ENCODE measurements at places on chromosomes 11 and 22.

DNA sequence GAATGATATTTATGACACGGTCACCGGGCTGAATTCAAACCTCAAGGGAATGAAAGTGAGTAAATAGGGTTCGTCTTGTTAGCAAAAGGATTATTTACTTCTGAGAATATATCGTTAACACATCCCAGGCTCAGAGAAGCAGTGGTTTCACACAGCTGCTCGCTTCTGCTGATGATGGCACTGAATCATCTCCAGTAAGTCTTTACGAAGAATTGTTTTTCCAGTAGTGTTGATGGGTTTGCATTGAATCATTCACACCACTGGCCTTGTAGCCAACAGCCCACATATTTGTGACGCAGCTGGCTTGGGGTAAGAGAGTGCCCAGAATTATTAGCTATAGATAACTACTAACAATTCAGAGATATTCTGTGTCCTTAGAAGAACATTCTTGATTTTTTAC, 236.3 kb downstream of the CADM1 start:
- no peak for DNase-seq

DNA sequence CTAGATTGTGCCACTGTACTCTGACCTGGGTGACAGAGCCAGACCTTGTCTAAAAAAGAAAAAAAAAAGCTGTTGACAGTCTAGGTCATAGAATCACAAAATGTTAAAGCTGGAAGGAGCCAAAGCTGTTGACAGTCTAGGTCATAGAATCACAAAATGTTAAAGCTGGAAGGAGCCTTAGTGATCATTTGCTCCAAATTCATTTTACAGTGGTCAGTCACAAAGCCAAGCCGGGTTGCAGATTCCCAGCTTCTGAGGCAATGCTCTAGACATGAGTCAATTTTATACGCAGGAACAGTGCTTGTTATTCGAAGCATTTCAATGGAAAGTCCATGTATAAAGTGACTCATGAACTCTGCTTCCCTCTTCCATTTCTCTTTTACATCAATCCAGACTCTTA, 47.4 kb downstream of the SYT13 start:
- no peak for DNase-seq

- no peak for DNase-seq
Observed at GRCh38 chr11:111570796-111571195, 30.3 kb downstream of the LAYN start.

DNA sequence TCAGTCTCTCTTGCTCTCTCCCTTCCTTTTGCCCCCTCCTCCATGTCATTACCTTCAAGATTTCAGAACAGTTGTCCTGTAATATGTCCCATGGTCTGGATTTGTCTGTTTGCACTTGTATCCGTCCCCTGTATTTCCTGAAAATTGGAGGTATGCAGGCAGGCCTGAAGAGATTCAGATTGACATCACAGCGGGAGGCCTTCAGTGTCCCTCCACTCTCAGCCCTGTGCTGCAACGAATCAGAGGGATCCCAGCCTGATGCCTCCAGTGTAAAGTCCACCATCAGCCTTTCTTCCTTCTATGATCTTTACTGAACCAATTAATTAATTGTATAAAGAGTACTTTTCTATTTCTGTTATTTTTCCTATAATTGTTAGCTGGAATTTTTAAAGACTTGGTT, 57.3 kb downstream of the ELMOD1 start:
- DNase-seq, result no peak

DNA sequence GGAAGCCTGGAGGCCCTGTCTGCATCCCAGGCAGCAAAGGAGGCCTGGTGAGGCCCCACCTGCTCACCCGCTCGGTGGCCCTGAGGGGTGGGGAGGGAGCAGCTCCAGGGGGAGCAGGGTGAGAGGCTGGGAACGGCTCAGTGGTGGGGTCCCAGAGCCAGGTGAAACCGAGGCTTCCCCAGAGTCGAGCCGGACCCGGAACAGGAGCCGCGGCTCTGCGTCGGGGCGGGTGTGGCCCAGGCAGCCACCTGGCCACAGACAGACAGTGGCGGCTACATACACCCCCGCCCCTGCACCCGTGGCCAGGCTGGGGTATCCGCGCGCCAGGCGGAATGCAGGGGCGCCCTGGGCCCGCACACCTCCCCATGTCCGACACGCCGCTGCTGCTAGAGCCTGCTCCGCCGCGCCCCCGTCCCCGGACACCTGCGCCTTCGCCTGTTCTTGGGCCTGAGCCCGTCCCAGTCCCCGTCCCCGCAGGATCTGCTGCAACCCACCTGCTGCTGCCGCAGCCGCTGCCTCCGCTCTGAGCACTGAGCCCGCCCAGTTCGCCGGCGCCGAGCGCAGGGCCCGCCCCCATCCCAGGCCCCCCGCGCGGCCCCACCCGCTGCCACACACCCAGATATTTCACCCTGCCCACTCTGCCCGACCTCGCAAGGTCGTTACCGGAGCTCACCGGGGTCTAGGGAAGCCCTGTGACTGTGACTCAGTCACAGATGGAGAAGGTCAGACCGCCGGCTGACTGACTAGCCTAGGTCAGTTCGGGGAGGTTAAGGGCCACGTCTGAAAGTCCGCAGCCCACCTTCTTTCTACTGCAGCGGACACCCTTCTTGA, at the start of gene SLC7A4:
Gene SLC7A4 (minus strand): TSS at position 525 of the 831 bp plus-strand sequence. CDS start 749 bp downstream, outside the sequence.
- DNase-seq, result no peak

DNA sequence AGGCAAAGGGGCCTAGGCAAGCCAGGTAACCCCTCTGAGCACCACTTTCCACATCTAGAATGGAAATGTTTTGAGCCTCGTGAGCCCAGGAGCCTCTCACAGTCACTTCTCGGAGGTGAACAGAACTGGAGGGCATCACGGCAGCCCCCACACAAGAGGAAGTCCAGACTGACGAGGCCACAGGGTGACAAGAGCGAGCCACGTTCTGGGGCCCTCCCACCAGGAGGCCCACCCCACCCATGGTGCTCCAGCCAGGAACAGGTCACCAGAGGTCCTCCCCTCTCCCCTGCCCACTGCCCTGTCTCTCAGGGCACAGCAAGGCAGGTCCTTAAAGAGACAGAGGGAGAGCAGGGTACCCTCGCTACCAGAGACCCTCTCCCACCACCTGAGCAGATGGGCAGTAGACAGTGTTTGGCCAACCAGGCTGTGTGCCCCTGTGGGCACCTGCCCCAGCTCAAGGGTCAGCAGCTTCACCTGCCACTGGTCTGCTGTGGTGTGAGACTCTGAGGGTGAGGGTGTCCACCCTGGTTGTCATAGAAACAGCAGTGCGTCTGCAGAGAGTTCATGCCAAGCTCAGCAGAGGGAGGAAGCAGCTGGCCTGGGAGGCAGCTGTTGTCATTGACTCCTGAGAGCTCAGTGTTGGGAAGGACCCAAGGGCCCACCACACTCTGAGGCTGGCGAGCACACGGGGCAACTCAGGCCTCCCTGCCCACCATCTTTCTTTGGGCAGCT, 31.4 kb downstream of the RSPH14 start:
- peak; percentile 8 for DNase-seq

DNA sequence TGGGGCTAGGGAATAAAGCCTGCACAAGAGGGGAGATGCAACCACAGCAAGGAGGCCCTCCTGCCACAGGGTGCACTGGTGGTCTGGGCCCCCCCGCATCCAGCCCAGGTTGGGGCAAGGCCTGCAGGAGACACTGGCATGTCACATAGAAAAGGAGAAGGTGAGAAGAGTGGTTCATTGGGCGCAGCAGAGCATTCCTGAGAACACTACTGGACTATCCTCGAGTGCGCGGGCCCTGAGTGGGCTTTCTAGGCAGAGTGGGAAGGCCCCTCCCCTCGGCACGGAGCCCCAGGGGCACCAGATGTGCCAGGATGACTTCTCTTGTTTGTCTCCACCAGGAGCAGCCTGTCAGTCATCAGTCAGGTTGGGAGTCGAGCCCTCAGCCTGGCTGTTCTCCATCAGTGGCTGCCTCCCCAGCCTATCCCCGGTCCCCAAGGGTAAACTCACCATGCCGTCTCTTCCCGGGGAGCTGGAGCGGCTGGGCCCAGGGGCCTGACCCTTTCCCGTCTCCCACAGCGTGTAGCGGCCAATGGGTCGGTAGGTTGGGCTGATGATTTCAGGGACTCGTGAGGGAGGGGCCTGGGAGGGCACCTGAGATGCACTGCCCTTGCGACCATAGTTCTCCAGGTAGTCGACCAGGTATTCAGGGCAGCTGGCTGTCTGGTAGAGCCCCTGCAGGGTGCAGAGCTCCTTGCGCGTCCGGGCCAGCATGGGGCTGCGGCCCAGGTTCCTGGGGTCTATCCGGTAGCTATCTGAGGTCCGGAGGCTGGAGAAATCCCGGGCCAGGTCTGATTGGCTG, 9.0 kb downstream of the USP2 start:
- DNase-seq, result no peak

DNA sequence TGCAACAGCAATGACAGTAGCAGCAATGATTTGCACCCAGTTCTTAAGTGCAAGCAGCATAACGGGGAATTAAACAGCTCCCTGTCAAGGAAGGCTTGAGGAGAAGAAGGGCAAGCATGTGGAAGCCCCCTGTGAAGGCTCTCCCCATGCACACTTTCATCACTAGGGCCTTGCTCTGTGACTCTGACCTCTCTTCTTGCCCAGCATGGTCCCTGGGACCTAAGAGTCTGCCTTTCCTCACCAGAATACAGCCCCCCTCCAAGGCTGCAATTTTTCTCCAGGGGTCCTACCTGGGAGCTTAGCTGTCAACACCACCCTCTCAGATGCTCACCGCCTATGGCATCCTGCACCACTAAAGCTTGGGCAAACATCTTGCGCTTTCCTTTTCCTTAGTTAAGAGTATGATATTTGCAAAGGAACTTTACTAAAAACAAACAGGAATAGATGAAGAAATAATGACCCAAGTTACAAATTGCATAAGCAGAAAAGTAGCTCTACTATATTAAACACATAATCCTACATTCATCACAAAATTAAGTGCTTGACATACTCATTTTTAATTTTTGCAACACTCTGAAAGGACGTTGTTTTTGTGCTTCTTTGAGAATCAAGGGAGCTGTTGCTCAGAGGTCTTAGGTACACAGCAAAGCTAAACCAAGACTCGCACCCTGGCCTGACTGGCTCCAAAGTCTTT, 187.6 kb downstream of the ADAMTS15 start:
- DNase-seq, result no peak

DNA sequence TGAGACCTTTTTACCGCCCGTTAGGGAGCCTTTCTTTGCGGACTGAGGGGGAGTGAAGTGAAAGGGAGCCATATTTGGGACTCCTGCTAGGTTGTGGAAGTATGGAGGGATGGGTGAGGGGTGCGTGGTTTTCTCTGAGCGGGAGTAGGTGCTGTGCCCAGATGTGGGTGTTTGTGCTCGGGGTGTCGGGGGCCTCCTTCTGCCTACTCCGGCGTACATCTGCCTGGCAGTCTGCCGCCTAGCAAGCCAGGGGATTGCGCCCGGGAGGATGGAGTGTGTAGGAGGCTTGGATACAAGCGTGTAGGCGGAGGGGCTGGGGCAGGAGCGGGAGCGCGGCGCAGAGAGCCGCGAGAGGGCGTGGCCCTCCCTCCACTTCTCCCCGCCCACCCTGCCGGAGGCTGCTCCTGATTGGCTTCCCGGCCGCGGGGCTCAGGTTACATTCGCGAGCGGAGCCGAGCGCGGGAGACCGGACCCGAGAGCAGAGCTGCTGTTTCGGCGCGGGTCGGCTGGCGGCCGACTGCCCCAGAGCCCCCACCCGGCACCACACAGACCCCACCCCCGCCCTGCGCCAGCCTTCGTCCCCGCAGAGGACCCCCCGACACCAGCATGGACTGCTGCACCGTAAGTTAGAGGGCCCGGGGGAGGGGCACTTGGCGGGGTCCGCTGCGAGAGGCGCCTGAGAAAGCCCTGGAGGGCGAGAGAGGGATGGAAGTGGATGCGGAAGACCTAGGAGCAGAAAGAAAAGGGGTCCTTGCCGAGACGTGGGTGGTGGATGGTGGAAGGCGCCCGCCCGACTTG, at the start of gene NRGN:
Gene NRGN (plus strand): TSS at position 464 of the 798 bp plus-strand sequence. CDS start 143 bp downstream, at position 607.
- peak; percentile 85 for DNase-seq

GRCh38 chr11:43908683-43909082, 28.1 kb downstream of the ALKBH3 start:
- no peak for DNase-seq

DNA sequence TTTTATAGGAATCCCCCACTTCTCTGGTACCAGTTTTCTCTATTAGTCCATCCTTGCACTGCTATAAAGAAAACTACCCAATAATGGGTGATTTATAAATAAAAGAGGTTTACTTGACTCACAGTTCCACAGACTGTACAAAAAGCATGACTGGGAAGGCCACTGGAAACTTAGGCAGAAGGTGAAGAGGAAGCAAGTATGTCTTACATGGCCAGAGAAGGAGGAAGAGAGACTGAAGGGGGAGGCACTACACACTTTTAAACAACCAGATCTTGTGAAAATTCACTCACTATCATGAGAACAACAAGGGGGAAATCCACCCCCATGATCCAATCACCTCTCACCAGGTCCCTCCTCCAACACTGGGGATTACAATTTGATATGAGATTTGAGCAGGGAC, 68.9 kb upstream of the GNAZ start:
- peak; percentile 42 for DNase-seq

GRCh38 chr11:64881476-64881875, 3.1 kb upstream of the EHD1 start:
- DNase-seq, result no peak

DNA sequence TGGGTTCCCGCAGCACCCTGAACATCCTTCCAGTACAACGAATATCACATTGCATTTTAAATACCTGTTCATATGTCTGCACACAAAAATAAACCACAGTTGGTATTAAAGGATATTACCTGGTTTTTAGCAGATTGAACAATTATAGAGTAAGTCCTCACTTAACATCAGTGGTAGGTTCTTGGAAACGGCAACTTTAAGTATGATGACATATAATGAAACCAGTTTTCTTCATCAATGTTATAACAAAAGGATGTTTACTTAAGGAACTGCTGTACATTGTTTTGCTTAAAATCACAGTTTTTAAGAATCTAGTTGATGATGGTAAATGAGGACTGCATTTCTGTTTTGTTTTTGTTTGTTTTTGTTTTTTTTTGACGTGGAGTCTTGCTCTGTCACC, 28.0 kb downstream of the TRIM66 start:
- no peak for DNase-seq

GRCh38 chr11:7448201-7448600, 37.1 kb upstream of the OLFML1 start:
- DNase-seq, result no peak

DNA sequence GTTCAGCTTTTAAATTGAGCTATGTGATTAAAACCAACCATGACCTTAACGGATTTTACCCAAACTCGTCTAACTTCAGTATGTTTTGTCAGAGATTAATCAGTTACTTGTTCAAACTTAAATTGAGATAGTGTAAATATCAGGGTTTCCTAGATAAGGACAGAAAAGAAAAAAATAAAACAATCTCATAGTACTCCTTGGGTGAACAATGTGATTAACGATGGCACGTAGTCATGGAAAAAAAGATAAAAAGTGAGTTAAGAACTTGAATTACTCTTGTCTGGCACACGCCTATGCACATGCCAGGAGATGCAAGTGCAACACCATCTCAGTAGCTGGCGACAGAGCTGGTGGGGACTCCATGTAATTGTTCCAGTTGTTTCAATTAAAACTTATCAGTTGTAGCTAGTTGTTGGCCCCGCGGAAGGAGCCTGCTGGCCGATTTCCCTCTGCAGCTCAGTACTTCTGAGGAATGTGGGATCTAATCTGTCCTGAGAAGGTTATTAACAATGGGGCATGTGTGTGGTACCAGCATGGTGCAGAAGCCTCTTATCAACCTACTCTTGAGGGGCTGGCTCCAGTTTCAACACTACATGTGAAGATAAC, 3.0 kb downstream of the RASSF10 start:
- no peak for DNase-seq

Measured in suppressor macrophage (primary cell).